ENCODE measurements at places on chromosomes 6 and 20.

DNA sequence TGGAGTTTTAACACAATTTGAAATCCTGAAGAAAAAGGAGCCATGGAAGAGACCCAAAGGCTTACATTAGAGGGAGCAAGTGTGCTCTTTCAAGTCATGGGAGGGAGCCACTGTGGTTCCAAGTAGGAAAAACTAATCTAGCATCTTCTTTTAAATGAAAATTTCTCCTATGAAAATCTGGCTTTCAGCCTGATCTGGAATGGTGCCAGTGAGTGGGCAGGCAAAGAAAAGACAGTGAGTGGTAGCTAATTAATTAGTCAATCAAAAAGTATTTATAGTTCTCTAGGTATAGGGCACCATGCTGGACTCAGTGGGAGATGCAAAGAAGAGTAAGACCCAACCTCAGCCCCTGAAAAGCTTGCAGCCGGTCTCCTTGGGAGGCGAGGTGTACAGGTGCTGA, 21.9 kb downstream of the CAP2 start:
- no peak for DNase-seq

DNA sequence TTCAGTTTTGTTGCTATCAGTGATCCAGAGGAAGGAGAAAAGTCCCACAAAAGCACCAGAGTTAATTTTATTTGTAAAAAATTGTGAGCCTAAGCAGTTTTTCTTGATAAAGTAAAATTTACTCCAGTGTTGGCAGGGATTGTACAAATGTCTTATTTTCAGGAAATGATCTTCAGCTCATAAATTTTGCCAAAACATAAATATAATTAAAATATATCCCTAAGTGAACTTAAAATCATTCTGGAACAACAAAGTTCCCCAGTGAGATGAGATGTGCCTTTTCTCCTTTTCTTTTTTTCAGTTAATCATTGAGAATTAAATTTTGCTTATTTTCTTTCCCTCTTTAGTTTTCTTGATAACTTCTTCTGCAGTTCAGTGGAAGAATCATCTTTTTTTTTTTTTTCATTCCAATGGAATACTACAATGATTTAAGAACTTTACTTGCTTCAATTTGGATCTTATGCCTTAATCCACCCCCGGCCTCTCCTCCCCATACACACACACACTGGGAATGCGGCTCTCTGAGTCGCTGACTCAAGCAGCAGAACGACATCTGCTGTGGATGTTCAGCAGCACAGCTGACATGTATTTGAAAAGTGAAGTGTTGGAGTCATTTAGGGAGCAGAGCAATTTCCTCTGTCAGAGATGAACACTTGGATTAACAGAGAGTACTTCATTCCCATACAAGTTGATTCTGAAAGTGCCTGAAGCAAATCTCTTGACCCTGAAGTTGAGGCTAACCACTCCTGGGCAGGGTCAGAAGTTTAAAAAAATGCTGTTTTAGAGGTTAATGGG, 27.7 kb upstream of the LAMA4 start:
- DNase-seq = no peak

GRCh38 chr20:57361517-57361916, 10.5 kb downstream of the RAE1 start:
- no peak for DNase-seq

GRCh38 chr6:142746524-142746923, 198.5 kb downstream of the HIVEP2 start:
- no peak for DNase-seq

- no peak for DNase-seq
These were observed 29.1 kb downstream of the RPS12 start for GRCh38 chr6:132843316-132844035.

GRCh38 chr6:84227044-84227433, 404 bp downstream of the CEP162 start:
- DNase-seq = no peak

GRCh38 chr6:3026791-3027626, 27.3 kb downstream of the NQO2 start:
- no peak for DNase-seq

DNA sequence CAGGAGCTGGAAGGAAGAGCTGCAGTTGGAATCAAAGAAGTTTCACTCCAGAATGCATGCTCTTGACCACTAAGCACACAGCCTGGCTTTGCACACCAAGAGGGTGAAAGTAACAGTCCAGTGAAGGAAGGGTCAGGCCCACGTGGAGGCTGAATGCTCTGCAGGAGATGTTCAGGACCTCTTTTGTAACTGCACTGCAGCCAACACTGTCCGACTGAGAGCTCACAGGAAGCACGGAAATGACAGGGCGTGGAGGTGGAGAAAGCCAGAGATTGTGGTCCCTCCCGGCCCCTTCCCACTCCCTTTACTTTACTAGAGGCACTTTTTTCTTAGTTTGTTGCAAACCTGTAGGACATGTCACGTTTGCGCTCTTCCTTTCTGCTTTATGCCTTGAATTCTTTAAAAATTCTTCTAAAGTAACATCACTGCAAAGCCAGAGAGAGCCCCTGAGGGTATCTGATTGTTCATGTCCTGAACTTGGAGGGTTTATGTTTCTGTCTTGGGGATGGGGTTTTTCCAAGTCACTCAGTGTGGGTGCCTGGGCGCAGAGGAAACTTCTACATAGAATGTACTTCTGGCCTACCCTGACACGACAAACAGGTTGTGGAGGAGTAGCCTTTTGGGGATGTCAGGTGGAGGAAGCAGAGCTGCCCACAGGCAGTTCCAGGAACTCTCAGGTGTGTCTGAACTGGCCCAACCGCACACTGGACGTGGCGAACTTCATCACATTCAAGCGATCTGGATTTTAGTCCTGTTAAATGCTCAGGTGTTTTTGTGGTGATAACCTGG, 40.9 kb downstream of the JAG1 start:
- no peak for DNase-seq

- no peak for DNase-seq
These were observed 150.3 kb downstream of the OTOR start for GRCh38 chr20:16898433-16898832.

- DNase-seq = peak; percentile 63
These were observed 18.1 kb downstream of the OR2B2 start for GRCh38 chr6:27893836-27894807.

GRCh38 chr6:167588920-167589614, 237.6 kb upstream of the AFDN start:
- no peak for DNase-seq

- DNase-seq = no peak
These were observed 2.0 kb downstream of the TRAF3IP2 start for GRCh38 chr6:111603685-111604084.

GRCh38 chr6:162736961-162737360, 9.2 kb downstream of the PACRG start:
- DNase-seq = no peak

DNA sequence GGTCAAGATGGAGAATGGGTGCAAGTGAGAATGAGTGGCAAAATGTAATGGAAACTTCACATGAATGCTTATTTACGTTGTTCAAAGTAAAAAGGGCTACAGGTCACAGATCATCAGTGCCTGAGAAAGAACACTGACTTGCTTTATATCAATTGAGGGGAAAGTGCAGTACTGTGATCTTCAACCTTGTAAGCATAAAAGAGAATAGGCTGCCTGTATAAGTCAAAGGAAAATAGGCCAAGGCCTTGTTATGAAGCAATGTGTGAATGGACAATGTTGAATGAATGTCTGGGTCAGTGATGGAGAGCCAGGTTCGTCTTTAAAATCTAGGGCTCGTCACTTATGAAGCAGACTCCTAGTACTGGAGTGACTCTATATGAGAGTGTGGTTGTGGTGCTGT, 158.6 kb upstream of the NT5E start:
- no peak for DNase-seq

DNA sequence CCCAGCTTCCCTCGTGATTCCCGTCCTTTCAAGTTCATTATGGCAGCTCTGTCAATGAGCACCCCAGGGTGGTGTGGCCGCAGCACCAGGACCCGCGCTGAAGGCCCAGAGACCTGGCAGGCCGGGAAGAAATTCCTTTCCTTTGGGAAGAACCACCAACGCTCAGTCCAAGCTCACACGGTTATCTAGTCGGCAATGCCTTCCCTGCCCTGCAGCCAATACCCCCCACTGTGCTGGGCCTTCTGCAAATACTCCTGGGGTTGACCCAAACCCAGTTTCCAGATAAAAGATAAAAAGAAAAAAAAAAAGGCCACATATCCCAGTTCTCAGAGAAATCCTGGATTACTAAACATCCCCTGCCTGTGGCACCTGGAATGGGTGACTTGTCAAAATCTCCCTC, 28.7 kb downstream of the PXDC1 start:
- no peak for DNase-seq

DNA sequence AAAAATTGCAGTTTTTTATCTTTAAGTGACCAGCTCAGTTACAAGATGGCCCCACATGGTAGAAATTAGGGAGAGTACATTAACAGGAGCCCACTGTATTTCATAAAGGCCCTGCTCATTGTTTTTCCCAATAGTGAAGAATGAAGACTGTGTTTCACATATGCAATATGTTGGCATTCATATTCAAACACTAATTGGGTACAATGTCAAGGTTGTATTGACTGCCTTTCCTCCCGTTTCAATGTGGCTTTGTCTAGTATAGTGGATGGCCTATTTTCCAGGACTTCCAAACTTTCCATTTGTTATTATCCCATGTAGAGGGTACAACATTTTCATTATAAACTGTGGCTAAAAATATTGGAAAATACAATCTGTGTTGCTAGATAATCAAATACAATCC, 51.3 kb downstream of the HDDC2 start:
- DNase-seq = no peak

- DNase-seq = no peak
These were observed 11.6 kb downstream of the RIPOR3 start for GRCh38 chr20:50679753-50680104.

DNA sequence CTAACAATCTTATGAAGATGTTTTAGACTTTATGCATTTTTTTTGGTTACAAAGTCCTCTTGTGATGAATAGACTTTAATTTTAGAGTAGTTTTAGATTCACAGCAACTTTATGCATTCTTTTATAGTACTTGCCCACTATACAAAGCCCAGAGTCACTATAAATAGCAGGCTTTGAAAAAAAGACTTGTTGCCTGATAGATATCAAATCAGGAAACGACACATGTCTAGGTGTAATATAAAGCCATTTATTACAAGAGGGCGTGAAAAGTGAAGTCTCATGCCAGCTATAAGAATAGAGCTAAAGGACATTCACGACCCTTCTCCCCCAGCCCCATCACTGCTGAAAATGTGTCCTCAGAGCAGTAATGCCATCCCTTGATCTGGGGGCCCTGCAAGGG, 78.0 kb upstream of the MRPS10 start:
- no peak for DNase-seq

DNA sequence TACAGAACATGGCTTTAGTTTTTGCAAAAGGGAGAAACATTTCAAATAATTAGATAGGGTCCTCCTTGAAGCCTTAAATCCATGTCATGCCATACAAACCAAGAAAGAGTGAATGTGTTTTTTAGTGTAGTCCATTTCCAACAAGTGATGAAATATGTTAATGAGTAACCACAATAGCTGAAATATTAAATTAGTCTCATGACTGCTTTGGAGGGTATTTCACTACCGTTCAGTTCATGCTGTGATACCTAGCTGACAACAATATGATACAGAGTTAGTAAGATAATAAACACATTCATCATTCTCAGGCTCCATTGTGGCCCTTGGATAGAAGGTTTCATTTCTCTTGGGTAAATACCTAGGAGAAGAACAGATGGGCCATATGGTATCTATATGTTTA, 5.8 kb upstream of the ID4 start:
- no peak for DNase-seq

- no peak for DNase-seq
These were observed 32.4 kb upstream of the TCP11 start for GRCh38 chr6:35173427-35174087.

GRCh38 chr6:167565388-167565787, 240.5 kb downstream of the TTLL2 start:
- no peak for DNase-seq

- DNase-seq = no peak
These were observed 150.1 kb downstream of the FARS2 start for GRCh38 chr6:5411414-5411813.

DNA sequence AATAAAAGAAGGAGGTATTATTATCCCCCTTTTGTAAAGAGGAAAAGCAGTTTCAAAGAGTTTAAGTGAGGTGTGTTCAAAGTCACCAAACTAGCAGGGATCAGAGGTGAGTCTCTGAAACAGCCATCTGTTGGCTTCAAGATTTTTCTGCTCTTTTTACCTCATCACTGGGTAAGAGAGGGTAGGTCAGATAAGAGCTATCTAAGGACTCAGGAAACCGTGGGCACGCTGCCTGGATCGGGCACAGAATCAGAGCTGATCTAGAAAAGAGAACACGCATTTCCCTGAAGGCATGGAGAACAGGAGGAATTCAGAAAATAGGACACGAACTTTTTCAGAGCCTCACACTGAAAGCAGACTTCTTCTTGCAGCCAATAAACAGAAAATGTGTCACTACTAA, 65.8 kb upstream of the LY86 start:
- DNase-seq = no peak

DNA sequence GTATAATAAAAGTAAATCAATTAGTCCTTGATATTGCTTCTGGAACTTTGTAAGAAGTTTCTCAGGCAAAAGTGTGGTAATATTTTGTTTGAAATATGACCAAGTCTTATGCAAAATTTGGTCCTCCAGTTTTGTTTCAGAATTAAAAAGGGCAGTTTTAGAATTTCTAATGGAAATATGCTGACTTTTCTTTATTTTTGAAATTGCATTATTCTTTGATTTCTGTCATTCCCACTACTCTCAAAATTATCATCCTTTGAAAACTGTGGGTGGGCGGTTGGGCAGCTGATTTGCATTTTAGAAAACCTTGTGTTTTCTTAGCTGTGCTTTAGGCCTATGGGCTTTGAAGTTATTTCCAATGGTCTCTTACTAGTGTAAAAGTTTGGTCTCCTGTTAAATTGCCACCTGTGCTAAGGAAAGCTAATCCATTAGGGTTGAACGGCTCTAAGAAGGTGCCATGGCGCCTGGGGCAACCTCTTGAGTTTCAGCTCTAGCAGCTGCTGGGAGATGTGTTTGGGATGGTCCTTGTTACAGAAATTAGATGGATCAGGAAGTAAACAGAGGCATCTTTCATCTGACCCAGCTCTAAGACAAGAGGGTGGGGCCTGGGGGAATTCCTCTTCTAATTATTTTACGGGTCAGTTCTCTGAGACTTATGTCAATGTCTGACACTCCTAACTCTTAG, 880.8 kb upstream of the SLC35B3 start:
- DNase-seq = no peak

DNA sequence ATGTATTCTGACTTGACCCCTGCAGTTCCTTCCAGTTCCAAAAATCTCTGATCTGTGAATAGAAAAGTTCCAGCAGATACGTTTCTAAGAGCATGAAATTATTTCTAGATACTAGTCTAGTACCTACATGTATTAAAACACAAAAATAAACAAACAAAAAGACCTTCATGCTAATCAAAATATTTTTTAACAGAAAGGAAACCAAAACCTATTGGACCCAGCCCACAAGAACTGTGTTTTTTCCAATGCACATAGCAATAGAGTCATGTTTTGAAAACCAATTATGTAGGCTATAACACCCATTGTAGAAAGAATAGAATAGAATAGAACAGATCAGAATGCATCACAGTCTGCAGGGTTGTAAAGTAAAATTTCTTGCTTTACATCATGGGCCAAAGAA, 158.6 kb upstream of the TNFAIP3 start:
- no peak for DNase-seq

GRCh38 chr6:53373638-53374037, 24.9 kb upstream of the ELOVL5 start:
- no peak for DNase-seq
